Left ventricle myocardium superior (tissue), 1 donor: ENCODE measurements at places on chromosomes 11 and 22.

DNA sequence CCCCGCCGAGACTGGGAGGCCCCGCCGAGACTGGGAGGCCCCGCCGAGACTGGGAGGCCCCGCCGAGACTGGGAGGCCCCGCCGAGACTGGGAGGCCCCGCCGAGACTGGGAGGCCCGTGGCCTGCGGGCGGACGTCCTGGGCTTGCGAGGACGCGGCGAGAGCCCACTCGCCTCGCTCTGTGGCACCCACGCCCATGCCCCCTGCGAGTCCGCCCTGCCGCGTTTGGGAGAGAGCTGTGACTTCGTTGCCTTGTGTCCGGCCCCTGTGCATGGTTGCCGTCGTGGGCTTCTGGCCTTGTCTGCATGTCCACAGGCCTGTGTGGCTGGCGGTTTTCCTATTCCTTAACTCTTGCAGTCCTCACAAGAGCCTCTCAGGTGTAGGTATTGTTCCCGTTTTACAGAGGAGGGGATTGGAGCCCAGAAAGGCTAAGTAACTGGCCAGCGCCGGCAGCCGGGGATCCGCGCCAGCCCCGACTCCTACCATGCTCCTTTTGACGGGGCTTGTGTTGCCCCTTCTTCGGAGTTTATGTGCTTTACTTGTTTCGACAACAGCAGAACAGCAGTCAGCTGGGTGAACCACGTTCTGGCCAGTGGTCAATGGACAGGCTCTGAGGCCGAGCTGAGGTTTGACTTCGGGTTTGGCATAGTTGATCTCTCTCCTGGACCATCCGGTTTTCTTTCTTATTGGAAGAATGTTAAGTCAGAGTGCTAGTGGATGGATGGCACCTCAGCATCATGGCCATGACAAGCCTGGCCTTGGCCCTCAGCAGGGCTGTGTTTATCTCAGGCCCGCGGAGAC, 741 bp downstream of the PHRF1 start:
- DNase-seq, result peak; percentile 40

DNA sequence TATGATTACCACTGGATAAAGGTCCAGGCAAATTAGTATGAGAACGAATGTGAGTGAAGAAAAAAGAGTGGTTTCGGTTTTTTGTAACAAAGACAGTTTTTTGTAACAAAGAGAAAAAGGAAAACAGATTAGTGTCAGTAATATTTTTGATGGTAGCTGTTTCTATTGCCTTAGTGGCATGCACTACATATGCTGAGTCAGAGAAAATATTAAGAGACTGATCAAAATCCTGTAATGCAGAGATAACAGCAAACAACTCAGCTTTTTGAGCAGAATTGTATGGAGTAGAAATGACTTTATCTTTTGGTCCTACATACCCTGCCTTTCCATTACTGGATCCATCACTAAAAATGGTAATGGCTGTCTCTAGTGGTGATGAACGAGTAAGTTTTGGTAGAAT, 22.7 kb upstream of the MTNR1B start:
- DNase-seq, result no peak

GRCh38 chr11:64659417-64660144, 63.4 kb downstream of the NRXN2 start:
- no peak for DNase-seq

- no peak for DNase-seq
Measured at GRCh38 chr11:2249189-2249916, 21.0 kb downstream of the ASCL2 start.

GRCh38 chr22:21000987-21001600, 824 bp downstream of the THAP7 start:
- DNase-seq, result no peak

DNA sequence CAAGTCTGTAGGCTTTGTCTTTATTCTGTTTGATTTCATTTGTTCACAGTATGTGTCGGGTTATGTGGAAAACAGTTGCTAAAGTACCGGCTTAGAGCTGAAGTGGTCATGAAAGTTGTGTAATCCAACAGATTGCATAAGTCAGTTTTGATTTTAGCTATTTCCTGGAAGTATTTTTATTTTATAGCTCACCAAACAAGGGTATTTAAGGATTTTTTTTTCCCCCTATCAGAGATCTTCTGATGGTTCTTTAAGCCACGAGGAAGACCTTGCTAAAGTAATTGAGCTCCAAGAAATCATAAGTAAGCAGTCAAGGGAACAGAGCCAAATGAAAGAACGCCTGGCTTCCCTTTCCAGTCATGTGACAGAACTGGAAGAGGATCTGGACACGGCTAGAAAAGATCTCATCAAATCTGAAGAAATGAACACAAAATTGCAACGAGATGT, 55.9 kb downstream of the PPFIA1 start:
- no peak for DNase-seq

- no peak for DNase-seq
Measured at GRCh38 chr22:42808521-42808920, 48.6 kb downstream of the ARFGAP3 start.

DNA sequence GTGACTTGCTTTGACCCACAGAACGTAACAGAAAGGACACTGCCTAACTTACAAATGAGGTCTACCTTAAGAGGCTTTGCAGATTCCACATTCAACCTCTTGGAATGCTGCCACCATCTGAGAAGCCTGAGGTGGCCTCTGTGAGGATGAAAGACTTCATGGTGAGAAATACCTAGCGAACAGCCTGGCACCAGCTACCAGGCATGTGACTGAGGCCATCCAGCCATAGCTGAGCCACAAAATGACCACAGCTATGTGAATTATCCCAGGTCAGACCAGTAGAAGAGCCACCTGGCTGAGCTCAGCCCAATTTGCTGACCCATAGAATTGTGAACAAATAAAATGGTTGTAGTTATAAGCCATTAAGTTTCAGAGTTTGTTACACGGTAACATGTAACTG, 37.5 kb downstream of the PPARA start:
- DNase-seq, result no peak

DNA sequence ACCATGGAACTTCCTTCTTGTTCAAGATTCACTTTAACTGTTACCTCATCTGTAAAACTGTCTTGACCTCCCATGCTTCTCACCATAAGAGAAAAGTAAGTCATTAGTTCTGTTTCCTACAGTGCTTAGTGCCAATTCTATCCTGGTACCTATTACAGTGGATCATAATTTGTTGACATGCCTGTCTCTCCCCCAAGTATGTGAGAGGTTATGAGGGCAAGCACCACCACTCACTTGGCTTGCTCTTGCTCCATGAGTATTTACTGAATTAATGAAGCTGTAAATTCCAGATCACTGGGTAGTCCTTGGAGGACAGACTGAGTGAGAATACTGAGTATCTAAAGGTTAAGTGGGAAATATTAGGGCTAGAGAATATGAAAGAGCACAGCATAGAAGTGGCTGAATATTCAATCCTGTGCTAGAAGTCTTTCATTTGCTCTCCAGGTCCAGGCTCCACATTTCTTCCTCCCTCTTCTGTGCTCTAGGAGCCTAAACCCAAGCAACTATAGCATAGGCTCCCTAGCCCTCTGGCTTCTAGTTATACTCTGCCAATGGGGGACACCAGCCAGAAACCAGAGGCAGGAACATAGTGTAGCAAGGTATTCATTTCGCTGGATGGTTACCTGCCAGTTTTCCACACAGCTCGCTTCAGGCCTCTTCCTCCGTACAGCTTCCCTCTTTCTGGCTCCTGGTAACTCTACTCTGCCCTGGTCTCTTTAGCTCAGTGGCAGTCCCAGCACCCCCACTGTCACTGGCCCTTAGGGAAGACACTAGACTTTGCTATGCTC, 118.2 kb upstream of the SLC5A12 start:
- DNase-seq, result no peak
